PC-9 (cell line): ENCODE measurements at places on chromosomes 13 and 19.

GRCh38 chr19:4606921-4607678, 32.2 kb upstream of the TNFAIP8L1 start:
- no peak for DNase-seq

GRCh38 chr19:48705431-48705830, 9.7 kb downstream of the FUT2 start:
- DNase-seq = no peak

- no peak for DNase-seq
These were observed 738.9 kb downstream of the PCDH9 start for GRCh38 chr13:66491251-66491650.

DNA sequence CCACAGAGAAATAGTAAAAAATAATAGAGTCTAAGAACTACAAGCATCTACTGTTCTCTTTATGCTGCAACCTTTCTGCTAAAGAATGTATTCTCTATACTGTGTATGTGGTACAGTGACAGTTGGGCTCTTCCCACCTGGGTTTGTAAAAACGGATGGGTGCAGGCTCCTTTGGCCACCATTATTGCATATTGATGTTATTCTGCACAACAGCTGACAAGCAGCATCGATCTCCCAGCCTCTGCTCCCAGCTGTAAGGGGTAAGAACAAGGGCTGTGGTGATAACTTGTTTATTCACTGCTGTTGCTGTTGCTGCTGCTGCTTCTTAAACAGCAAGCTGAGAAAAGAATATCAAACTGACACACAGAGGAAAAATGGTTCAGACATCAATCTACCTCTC, 56.1 kb downstream of the KCNRG start:
- no peak for DNase-seq

DNA sequence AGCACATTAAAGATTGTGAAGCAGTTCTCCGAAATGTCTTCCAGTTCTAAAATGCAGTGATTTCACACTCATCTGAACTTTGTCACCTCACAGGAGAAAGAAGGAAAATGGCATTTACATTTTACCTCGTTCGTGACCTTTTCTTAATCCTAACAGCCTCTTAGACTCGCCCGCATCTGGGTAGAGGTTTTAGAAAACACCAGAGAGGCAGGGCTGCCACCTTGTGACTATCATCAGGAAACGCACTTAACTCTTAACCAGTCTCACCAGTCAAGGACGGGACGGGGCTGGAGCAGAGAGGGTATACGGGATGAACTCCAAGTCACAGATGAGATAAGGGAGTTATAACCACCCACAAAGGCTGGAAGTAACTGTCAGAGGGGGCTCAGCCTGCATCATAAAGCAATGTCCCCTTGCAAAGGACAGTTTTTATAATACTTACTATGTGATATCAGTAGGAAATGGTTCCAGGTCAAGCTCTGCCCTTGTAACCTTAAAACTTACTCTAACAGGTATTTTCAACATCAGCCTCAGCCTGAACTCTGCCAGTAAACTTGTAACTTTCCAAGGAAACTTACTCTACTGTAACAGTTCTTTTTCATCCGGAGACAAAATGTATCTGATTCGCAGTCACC, 8.6 kb upstream of the CEACAM6 start:
- peak; percentile 75 for DNase-seq

DNA sequence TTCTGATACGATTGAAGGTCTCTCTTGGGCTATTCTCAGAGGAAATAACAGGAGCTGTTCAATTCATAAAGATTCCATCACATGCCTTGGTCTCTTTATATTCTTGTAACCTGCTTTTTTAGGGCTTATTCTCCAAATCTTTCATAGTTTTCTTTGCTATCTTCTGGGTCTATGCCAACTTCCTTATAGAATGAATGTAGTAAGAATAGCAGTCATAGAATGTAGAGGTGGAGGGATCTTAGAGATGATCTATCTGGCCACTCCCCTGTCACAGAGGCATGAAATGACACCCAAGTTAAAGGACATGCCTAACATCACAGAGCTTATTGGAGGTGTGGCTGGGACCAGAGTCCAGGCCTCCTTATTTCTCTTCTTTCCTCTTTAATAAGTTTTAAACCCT, 13.2 kb downstream of the LCP1 start:
- no peak for DNase-seq

DNA sequence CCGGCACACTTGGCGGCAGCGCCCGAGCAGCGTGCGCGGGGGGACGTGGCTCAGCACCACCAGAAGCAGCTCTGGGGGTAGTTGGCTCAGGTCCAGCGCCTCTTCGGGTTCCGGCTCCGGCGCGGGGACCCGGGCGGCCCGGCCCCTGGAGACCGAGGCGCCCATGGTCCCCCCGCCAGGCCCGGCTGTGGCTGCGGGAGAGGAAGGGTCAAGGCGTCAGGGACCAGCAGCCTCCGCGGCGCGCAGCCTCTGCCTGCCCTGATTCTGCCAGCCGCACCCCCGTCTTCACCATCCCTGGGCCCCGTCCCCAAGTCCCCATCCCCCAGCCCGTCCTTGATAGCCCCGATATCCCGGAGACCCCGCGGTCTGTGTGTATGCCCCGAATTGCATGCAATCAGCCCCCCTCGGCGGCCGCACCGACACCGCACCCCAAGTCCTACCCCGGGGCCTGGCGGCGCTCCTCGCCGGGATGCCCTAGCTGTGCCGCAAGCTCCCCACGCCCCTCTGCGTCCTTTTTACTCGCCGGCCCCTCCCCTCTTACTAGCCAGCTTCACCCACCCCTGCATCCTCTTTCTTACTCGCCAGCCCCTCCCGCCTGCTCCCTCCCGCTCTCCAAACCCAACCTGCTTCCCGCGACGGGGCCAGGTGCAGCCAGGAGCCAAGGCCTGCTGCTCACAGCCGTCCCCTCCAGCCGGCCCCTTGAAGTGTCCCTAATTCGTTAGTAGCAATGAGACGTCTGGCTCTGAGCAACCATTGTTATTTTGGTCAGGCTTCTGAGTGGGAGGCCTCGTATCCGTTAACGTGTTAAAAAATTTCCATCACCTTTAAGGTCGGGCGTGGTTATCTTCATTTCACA, at the start of gene FBXO27:
Gene FBXO27, minus strand, starts transcription at position 487 of the 856 bp plus-strand sequence. Its CDS starts 322 bp downstream, at position 165.
- peak; percentile 80 for DNase-seq

GRCh38 chr19:1967087-1967608, 26.2 kb downstream of the CSNK1G2 start:
- no peak for DNase-seq

DNA sequence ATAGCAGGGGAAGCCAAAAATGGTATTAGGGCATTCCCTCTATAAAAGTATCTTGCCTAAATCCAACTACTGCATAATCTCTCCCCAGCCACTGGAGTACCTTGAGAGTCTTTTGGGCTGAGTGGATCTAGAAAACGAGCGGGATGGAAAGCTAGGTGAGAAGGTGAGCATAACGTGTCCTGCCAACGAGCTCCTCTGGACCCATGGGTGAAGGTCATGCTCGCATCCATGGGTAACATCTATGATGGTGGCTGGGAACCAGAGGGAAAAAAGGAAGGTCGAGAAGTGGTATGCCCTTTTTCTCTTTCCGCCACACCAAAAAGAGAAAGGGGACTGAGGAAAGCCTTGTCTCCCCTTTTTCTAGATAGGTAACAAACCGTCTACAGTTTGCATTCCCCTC, 63.0 kb downstream of the ZNF208 start:
- no peak for DNase-seq

DNA sequence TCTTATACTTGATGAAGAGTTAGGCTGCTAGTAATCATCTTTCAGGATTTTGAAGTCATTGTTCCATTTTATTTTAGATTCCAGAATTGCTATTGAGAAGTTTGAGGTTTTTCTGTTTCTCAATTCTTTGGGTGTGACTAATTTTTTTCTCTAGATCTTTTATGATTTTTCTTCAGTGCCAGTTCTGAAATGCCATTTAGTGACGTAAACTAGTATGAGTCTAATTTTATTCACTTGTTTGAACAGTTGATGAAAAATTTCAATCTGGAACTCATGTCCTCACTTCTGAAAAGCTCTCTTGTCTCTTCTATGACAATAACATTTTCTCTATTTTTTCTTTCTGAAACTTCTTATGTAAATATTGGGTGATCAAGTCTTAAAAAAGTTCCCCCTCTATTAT, 188.5 kb upstream of the HTR2A start:
- no peak for DNase-seq

DNA sequence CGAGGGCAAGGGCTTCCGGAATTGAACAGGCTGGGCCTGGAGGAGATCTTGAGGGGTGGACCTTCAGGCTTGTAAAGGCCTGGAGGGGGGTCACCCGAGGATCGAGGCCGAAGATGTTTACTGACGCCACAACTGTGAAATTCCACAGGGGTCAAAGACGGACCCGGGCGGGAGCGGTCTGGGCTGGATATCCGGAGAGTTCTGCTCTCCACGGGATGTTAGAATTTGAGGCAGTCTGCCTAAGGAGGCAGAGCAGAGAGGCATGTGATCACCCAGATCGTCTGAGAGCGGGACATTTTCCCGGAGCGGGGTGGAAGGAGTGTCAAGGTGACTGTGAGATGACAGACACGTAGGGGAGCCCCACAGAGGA, 13.2 kb downstream of the KLHL26 start:
- no peak for DNase-seq

DNA sequence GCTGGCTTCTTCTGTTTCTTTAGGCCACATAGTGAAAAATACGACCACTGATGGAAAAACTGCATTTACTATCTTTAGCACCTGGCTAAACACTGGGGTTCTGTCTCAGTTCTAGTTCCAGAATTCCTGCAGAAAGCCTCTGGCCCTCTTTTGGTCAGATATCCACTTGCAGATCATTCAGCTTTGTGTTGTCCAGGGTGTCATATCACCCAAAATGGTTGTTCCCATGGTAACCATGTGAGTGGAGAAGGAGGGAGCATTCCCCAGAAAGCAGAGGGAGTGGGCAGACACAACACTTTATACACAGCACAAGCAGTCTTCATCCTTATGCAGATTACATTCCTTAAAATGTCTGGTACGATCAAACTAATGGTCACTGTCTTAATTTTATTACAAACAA, 73.5 kb downstream of the CAB39L start:
- no peak for DNase-seq

- no peak for DNase-seq
These were observed 7.9 kb upstream of the RASA3 start for GRCh38 chr13:114140131-114140905.

- peak; percentile 65 for DNase-seq
These were observed 655 bp upstream of the S1PR5 start for GRCh38 chr19:10517760-10518443.

- DNase-seq = no peak
These were observed 255.9 kb upstream of the STARD13 start for GRCh38 chr13:33541456-33541855.

DNA sequence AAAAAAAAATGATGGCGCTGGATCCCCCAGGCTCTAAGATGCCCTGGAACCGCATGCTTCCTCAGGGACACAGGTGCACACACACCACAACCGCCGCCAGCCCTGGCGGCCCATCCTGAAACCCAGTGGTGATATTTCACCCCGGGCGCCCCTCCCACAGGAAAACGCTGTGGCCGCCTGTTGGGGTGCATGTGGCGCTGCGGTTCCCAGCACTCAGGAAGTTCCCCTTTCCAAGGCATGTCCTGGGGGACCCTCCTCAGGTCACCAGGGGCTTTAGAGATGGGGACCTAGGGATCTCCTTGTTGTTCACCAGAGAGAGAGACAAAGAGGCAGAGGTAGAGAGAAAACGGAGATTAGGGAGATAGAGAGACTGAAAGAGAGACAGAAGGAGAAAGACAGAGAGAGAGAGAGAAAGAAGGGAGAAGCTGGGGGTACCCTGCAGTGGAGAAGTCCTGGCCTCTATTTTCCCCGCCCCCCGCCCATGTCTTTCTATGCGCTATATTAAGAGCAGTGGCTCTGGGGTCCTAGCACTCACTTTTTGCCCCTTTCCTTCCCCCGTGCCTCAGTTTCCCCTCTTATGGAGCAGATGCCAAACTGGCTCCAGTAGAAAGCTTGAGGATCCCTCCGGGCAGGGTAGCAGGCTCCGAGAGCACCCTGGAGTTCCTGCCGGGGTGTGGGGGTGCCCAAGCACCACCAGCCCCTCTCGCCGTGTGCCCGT, 2.3 kb downstream of the ADGRE2 start:
- no peak for DNase-seq

DNA sequence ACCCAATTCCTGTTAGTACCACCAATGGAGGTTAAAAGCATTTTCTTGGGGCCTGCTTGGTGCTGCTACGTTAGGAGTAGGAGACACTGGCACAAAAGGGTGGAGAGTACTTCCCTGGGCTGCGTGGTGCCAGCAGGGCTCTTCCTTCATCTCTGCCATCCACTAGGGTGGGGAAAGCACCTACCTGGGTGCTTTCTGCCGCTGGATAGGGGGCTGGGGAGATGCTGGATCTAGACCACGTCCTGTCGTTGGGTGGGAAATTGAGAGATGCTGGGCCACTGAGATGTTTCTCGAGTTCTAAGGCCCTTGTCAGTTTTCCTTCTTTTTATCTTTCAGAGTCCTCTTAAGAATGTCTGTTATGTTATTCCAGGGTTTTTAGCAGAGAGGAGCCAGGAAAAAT, 6.7 kb upstream of the FCGBP start:
- DNase-seq = no peak

GRCh38 chr19:23554548-23554947, 132.5 kb downstream of the ZNF675 start:
- peak; percentile 51 for DNase-seq

GRCh38 chr13:98686270-98686669, 66.2 kb downstream of the SLC15A1 start:
- DNase-seq = no peak

DNA sequence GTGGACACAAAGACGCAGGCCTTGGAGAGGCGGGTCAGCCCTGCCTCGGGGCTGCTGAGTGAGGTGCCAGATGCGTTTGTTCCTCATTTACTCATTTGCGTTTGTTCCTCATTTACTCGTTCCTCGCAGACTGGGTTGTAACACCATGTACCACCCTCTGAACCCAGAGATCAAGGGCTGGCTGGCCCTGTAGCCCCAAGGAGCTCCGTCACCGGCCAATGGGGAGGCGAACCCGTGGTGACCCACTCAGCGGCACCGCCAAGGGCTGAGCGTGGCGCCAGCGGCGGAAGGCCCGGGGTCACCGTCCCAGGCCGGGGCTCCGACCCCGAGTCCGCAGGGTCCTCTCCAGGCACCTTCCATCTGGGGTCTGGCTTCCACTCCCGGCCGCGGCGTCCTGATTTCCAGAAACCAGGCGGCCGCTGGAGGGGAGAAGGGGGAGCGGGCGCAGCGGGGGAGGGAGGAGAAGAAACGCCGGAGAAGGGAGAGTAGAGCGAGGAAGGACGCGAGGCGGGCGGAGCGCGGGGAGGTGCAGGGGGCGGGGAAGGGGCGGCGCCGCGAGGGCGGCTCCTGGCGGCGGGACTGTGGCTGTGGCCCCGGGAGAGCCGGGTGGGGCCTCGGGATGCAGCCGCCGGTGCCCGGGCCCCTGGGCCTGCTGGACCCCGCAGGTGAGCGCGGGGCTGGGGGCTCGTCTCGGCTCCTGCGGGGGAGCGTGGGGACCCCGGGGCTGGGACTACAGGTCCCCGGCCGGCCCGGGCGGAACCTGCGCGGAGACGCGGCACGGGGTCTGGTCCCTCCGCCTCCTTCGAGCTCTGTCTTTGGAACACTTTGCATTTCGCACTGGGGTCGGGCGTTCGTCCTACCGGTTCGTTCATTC, at the start of gene TMEM255B:
Gene TMEM255B, plus strand, starts transcription at position 576 of the 874 bp plus-strand sequence. Its CDS starts 44 bp downstream, at position 620.
- DNase-seq = no peak
